ENCODE measurements at places on chromosomes 12 and 14.

- no peak for DNase-seq
Measured at GRCh38 chr14:21428930-21429329, 27.0 kb downstream of the CHD8 start.

- DNase-seq = no peak
Measured at GRCh38 chr12:82448911-82449578, 90.7 kb downstream of the METTL25 start.

DNA sequence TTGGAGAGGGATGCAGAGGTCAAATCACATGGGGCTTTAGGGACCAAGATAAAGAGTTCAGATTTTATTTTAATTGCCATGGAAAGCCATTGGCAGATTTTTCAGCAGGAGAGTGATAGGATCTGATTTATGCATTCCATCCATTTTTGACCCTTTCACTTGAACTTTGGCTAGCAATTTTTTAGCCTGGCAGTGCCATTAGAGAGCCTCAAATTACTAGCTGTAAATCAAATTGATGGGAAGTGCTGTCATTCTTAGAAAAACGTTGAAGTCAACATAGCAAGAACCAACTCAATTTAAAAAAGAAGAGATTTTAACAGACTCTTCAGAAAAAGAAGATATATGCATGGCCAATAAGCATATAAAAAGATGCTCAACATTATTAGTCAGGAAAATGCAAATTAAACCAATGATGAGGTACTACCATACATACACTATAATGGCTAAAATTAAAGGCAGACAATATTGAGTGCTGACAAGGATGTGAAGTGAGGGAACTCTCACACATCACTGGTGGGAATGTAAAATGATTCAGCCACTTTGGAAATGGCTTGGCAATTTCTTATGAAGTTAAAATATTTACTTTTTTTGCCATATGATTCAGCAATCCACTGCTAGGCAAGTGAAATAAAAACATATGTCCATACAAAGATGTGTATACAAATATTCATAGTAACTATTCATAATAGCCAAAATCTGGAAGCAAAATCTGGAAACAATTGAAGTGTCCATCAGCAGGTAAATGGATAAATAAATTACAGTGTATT is 89.7 kb downstream of the PTCSC3 start:
- DNase-seq = no peak

DNA sequence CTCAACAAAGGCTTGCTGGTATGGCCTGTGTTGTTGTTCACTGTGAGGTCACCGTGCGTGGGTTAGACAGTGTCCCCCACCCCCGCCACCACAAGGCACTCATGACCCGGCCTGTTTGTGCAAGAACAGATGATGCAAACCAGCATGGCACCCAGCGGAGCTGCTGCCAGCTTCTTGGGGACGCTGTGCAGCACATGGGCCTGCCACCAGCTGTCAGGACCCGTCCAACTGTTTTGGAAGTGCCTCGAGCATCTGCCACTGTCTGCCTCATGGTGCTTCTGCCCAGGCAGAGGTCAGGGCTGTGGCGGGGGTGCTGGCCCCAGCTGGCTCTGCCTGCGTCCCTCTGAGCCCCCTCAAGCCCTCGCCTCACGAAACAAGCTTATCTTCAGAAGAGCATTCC is 1.5 kb downstream of the ASB2 start:
- DNase-seq = no peak

GRCh38 chr12:12807970-12808702 is 5.0 kb upstream of the DDX47 start:
- DNase-seq = no peak

DNA sequence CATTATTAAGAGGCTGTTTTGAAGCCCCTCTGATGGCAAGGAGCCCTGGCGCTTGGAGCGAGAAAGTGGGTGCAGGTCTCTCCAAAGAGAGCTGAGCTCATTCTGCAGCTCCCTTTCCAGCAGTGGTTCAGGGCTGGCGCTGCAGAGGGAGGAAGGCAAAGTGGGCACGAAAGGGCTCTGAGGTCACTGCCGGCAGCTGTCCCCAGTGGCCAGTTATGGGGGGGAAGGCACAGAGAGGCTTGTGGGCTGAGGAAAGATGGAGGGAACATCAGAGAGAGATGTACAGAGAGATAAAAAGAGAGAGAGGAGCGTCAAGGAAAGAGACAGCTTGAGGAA is 75.2 kb upstream of the TBX5 start:
- no peak for DNase-seq

Measured in iPS DF 6.9 (cell line).